HepG2 (cell line): ENCODE measurements at places on chromosomes 3 and 15.
A peak's percentile ranks its signal among the peaks of the same experiment; 100 is the strongest.

GRCh38 chr3:16515885-16516420 is 2.5 kb upstream of the RFTN1 start:
- no peak for DNase-seq
- H3K27me3 ChIP-seq: peaks cover 3% of the 10 kb centered on the region
- H3K4me1 ChIP-seq: 0 out of 2 replicates have a peak, but pooled peaks cover 7% of the 10 kb centered on the region
- no peaks in the 10 kb centered on the region for H3K36me3 ChIP-seq
- no peak overlapping the region for H3K4me3 ChIP-seq

- H3K27ac ChIP-seq: no peak overlapping the region
- H3K36me3 ChIP-seq: no peaks in the 10 kb centered on the region
- DNase-seq: no peak
- no peaks in the 10 kb centered on the region for H3K27me3 ChIP-seq
- H3K4me1 ChIP-seq: peaks cover 23% of the 10 kb centered on the region
These were observed 52.8 kb downstream of the ATP8B4 start for GRCh38 chr15:50066202-50066601.

DNA sequence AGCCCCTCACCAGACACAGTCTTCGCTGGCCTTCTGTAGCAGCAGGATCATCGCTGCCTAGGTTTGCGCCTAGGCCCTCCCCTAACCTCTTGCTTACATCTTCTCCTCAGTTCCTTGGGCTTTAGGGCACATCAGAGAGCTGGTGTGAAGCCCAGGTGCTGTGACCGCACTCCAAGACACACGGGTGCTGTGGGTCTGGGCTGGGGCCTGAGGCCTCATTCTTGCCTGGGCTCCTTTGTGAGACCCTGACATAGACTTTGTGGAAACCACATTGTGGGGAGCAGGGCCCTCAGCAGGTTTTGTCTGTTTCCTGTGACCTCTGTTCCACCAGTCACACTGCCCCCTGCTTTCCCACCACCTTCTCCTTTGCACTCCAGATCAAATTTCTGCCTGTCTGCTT is 8.0 kb downstream of the AMIGO3 start:
- DNase-seq: no peak
- peaks cover 9% of the 10 kb centered on the region; the same call in 2 of the 3 replicates for H3K36me3 ChIP-seq
- no peak overlapping the region for H3K4me3 ChIP-seq
- H3K27ac ChIP-seq: no peak overlapping the region
- H3K27me3 ChIP-seq: no peaks in the 10 kb centered on the region
- H3K4me1 ChIP-seq: peaks cover 23% of the 10 kb centered on the region

DNA sequence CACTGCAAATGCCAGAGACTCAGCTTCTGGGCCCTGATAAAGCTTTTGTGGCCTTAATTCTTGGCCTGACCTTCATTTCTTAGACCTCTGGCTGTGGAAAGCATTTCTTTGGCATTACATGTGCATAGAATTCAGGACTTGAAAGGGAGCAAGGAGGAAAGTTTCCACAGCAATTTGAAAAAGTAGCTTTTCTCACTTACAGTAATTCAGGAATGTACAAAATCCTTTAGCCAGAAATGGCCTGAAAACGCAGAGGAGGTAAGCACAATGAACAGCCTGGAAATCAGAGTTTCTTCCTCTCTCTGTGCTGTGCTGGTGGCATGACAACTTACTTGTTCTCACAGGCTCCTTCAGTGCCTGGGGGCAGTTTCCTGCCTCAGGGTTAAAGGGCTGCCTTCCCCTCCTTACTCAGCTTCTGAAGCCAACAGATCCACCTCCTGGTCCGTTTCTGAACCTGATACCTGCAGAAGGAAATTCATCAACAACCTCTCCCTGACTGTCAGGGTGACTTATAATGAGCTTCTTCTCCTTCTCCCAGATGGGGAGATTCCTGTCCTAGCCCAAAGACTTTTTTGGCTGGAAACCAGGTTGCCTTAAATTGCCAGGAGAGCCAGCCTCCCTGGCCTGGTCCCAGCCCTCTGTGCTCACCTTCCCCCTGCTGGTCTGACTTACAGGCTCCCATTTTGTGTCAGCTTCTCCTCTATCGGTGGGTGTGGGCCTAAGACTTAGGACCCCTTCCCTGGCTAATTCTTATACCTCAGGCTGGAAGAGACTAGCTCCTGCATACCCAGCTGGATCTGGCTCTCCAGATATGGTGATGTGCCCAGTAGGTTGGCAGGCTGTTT is 102.3 kb downstream of the MYRIP start:
- H3K4me3 ChIP-seq: no peak overlapping the region
- peak overlapping the region; percentile 64 for H3K27ac ChIP-seq
- peak; percentile 23 for DNase-seq
- H3K4me1 ChIP-seq: peaks cover 41% of the 10 kb centered on the region

DNA sequence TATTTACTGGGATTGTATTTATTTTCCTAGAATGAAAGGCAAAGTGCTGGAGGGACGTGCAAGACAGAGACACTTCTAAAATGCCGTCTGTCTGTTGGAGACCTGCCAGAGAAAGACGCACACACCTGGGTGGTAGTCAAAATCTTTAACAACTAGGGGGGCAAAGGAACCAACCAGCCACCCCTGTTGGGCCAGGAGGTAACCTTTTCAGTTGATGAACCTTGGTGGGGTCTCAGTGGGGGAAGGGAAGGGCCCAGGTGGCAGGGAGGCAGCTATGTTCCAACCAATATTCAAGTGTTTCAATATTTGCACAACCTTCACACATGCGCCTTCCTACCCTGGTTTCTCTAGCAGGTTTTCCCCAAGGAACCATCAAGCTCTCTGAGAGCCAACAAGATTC is 99.0 kb downstream of the MEGF11 start:
- H3K4me1 ChIP-seq: no peaks in the 10 kb centered on the region
- no peak overlapping the region for H3K4me3 ChIP-seq
- H3K36me3 ChIP-seq: no peaks in the 10 kb centered on the region
- H3K27me3 ChIP-seq: peaks cover 1% of the 10 kb centered on the region; the same call in 1 of the 2 replicates

DNA sequence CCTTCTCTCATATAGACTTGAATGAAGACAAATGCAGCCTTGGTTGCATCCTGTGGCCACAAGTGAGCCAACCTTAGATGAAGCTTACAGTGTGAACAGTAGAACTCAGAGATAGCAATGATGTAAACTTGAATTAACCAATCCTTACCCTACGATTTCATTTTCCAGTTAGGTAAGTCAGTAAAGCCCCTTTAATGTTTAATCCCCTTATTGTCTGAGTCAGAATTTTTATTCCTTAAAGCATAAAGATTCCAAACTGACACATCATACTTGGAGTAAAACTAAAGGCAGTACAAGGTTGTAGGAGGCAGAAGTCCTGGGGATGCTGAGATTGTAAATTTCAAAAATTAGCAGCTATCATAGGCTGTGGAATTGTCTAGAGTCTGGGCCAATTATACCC is 507.8 kb upstream of the DPH6 start:
- H3K4me3 ChIP-seq: no peak overlapping the region
- H3K36me3 ChIP-seq: no peaks in the 10 kb centered on the region
- DNase-seq: no peak
- no peaks in the 10 kb centered on the region for H3K27me3 ChIP-seq
- no peak overlapping the region for H3K27ac ChIP-seq
- no peaks in the 10 kb centered on the region for H3K4me1 ChIP-seq

DNA sequence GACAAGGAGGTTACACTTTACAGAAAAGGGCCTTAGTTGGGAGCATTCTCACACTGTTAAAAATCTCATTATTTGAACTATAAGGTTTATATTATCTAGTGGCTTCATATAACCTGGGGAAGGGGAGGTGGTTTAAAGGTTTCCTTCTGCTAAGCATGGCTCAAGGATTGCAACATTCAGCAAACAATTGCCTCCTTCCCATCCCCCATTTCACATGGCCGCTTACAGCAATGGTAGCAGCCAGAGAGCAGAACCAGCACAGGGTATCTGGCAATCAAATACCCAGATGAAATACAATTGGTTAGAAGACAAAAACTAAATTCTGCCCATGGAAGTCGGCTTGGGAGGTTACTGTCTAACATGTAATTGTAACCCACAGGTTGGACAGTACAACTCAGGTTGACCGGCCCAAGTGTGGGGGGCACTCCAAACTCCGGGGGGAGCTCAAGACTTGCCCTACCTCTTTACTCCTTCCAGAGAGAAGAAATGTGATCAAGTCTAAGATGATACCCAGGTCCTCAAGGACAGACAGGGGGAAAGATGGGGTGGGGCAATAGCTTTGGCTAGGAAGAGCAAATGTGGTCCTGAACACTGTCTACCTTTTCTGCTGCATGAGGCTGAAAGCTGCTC is 15.5 kb downstream of the ETV5 start:
- peaks cover 93% of the 10 kb centered on the region for H3K4me1 ChIP-seq
- H3K27me3 ChIP-seq: no peaks in the 10 kb centered on the region
- no peak overlapping the region for H3K4me3 ChIP-seq
- peaks cover 11% of the 10 kb centered on the region for H3K36me3 ChIP-seq
- DNase-seq: peak; percentile 58
- H3K27ac ChIP-seq: peak overlapping the region; percentile 48

DNA sequence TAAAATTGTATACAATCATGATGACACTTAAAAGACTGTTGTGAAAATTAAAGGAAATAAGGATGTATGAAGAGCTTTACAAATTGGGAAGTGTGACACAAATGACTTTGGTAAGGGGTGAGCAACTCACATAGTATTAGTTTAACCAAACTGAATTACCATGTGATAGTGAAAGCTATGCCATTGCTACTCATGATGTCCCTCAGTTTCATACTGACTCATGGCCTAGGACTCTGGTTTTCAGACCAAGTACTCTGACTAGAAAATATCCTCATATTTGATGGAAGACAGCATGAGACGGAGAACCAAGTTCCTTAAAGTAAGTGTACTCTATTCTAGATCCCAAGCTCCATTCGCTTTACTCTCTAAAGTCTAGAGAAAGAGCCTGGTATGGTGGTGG is 203.2 kb upstream of the ICE2 start:
- H3K27ac ChIP-seq: no peak overlapping the region
- H3K36me3 ChIP-seq: no peaks in the 10 kb centered on the region
- H3K4me1 ChIP-seq: 0 out of 2 replicates have a peak, but pooled peaks cover 8% of the 10 kb centered on the region
- H3K27me3 ChIP-seq: peaks cover 14% of the 10 kb centered on the region; the same call in 1 of the 3 replicates
- no peak overlapping the region for H3K4me3 ChIP-seq

DNA sequence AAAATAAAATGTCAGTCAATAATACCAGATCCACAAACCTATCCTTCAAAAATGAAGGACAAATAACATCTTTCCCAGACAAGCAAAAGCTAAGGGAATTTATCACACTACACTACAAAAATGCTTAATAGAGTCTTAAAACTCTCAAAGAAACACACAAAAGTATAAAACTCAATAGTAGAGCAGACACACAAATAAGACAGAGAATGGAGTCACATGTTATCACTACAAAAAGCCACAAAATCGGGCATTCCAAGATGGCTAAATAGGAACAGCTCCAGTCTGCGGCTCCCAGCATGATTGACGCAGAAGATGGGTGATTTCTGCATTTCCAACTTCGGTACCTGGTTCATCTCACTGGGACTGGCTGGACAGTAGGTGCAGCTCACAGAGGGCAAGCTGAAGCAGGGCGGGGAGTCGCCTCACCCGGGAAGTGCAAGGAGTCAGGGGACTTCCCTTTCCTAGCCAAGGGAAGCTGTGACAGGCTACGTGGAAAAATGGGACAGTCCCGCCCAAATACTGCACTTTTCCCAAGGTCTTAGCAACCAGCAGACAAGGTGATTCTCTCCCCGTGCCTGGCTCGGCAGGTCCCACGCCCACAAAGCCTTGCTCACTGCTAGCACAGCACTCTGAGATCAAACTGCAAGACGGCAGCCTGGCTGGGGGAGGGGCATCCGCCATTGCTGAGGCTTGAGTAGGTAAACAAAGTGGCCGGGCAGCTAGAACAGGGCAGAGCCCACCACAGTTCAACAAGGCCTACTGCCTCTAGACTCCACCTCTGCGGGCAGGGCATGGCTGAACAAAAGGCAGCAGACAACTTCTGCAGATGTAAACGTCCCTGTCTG is 46.3 kb downstream of the SENP7 start:
- H3K27ac ChIP-seq: peak overlapping the region; percentile 69
- H3K4me1 ChIP-seq: peaks cover 26% of the 10 kb centered on the region
- H3K4me3 ChIP-seq: peak overlapping the region; percentile 54
- DNase-seq: peak; percentile 53
- no peaks in the 10 kb centered on the region for H3K36me3 ChIP-seq

GRCh38 chr3:23459465-23459864 is 256.3 kb downstream of the UBE2E2 start:
- no peak overlapping the region for H3K4me3 ChIP-seq
- no peaks in the 10 kb centered on the region for H3K36me3 ChIP-seq
- H3K27ac ChIP-seq: no peak overlapping the region
- no peak for DNase-seq
- H3K4me1 ChIP-seq: no peaks in the 10 kb centered on the region

- H3K4me1 ChIP-seq: no peaks in the 10 kb centered on the region
- H3K27me3 ChIP-seq: no peaks in the 10 kb centered on the region
- H3K36me3 ChIP-seq: no peaks in the 10 kb centered on the region
- no peak for DNase-seq
- H3K27ac ChIP-seq: no peak overlapping the region
These were observed 80.3 kb downstream of the OTOL1 start for GRCh38 chr3:161576714-161577510.

- H3K4me1 ChIP-seq: peaks cover 6% of the 10 kb centered on the region; the same call in 1 of the 2 replicates
- no peak for DNase-seq
- H3K4me3 ChIP-seq: no peak overlapping the region
- no peaks in the 10 kb centered on the region for H3K36me3 ChIP-seq
These were observed 104.8 kb downstream of the ASB7 start for GRCh38 chr15:100707229-100707628.

GRCh38 chr3:196050597-196050996 is 31.3 kb downstream of the TFRC start:
- H3K36me3 ChIP-seq: peaks cover 21% of the 10 kb centered on the region
- no peaks in the 10 kb centered on the region for H3K27me3 ChIP-seq
- peaks cover 17% of the 10 kb centered on the region for H3K4me1 ChIP-seq
- no peak overlapping the region for H3K4me3 ChIP-seq
- H3K27ac ChIP-seq: no peak overlapping the region

GRCh38 chr15:88178631-88179030 is 77.9 kb downstream of the NTRK3 start:
- H3K27me3 ChIP-seq: no peaks in the 10 kb centered on the region
- no peak for DNase-seq
- H3K27ac ChIP-seq: no peak overlapping the region
- no peaks in the 10 kb centered on the region for H3K36me3 ChIP-seq
- H3K4me3 ChIP-seq: no peak overlapping the region

DNA sequence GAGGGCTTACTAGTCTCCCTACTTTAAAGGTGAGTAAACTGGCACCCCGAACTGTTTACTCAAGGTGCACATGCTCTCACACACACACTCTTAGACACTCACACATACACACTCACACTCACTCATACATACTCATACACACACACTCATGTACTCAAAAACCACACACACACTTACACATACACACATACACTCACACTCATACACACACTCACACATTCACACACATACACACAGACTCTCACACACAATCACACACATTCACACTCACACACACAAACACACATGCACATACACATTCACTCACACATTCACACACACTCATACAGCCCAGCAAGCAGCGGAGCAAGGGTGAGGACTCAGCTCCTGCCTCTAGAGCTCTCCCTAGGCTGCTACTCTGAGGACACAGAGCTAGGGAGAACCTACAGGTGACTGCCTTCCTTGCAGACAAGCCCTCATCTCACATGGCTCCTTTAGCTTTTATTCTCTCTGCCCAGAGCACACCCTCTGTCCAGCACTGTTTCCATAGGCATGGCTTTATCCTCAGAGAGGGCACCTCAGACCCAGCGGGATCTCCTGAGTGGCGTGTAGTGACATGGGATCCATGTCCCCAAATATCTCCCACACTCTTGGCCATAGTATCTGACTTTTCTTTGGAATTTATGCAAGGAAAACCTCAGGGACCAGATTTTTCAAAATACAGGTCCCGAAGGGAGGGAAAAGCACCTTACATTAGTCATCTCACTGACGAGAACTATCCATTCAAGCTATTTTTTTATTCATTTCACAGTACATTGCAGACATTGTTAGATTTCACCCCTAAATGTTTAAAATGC is 26.2 kb upstream of the ATG7 start:
- H3K36me3 ChIP-seq: no peaks in the 10 kb centered on the region
- no peak for DNase-seq
- peaks cover 27% of the 10 kb centered on the region; the same call in 2 of the 3 replicates for H3K27me3 ChIP-seq
- H3K4me1 ChIP-seq: no peaks in the 10 kb centered on the region
